T-helper 2 cell (primary cell): ENCODE measurements at places on chromosomes 5 and 9.
A peak's percentile ranks its signal among the peaks of the same experiment; 100 is the strongest.

- no peak for DNase-seq
These were observed 146.6 kb downstream of the SEC61B start for GRCh38 chr9:99368341-99369326.

- DNase-seq = no peak
These were observed 608.1 kb upstream of the ADAMTS16 start for GRCh38 chr5:4531756-4532704.

GRCh38 chr9:120916588-120916987 lies 10.0 kb downstream of the TRAF1 start:
- no peak for DNase-seq

- DNase-seq = no peak
These were observed 83.2 kb upstream of the MAP3K1 start for GRCh38 chr5:56732121-56732520.

GRCh38 chr5:138752341-138752950 lies 779 bp upstream of the CTNNA1 start:
- DNase-seq = no peak

DNA sequence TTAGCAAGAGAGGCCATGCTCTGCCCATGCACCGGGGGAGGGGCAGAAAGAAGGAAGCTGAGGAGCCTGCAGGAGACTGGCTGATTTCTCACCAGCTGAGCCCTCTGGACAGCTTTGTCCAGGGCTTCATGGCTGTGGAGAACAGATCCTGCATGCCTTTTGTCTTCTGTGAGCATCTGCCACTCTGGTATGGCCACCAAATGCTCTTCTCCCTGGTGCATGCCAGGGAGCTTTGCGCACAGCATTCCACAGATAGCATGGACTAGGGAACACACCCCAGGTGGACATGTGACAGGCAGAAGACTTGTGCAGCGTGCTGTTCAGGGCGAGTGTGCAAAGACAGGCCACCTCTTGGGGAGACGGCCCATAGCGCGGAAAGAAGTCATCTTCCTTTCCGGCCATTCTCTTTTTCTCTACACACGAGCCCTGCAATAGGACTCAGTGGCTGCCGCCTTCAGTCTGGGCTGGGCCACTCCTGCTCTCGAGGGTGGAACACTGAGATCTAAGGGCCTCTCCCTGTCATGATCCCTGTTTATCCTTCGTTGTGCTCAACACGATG lies 56.7 kb downstream of the GADD45G start:
- DNase-seq = no peak

GRCh38 chr9:126499005-126499910 lies 114.5 kb upstream of the LMX1B start:
- peak; percentile 22 for DNase-seq

- DNase-seq = no peak
These were observed 195.4 kb upstream of the TRIM32 start for GRCh38 chr9:116491659-116492058.

DNA sequence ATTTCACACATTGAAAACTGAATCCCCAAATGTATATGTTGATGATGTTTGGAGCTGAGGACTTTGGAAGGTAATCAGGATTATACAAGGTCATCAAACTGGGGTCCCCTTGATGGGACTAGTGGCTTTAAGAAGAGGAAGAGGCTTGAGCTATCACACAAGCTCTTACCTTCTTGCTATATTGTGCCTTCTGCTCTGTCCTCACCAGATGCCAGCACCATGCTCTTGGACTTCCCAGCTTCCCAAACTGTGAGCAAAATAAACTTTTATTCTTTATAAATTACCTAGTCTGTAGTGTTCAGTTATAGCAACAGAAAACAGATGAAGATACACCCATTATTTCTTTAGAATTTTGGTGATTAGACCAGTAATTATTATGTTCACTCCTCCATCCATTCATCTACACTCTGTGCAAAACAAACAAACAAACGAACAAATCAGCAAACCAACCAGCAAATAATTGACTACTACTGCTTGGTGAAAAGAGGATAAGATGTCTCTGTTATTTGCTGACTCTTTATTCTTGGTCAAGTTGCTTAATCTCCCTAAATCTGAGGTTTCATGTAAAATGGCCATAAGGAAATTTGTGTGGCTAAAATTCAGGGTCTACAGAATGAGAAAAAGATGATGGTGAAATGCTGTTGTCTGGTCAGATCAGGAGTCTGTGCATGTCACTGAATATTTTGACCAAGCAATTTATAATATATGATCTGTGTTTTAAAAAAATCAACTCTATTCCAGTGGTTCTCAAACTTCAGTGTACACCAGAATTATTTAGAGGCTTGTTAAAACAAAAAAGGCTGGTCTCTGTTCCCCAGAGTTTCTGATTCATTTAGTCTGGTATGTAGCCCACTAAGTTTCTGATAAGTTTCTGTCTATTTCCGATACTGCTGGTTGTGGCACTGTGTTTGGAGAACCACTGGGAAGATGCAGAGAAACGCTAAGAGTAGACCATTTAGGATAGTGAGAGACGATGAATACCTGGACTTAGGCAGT lies 854.1 kb downstream of the MAT2B start:
- DNase-seq = no peak

DNA sequence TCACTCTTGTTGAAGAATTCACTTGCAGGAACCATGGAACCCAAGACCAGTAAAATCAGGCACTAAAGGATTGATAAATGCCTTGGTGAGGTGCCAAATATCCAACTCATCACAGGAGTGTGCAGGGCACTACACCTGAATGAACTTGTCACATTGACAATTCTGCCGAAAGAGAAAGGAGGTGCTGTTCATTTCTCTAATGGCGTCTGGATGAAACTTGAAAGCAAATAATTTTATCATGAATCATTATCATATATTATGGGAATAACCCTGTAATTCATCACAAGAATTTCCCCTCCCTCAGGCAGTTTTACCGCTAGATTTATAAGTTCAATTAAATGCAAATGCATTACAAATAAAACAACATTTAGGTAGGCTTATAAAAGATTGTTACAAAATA lies 360.0 kb downstream of the GLIS3 start:
- no peak for DNase-seq

DNA sequence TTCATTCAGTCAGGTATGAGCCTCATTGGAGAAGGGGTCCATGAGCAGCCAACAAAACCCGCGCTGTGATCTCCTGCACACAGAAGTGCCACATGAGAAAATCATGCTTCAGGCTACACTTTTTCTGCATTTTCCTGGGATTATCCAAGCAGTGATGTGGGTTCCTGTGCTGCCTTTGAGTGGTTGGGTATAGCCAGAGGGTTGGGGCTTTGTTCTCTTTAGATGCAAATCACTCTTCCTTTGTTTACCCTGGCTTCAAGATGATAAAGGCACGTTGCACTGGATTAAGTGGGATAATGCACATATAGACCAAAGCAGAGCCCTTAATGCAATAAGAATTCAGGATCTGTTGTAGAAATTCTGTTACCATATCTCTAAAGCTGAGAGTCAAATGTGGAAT lies 18.7 kb downstream of the ECM2 start:
- no peak for DNase-seq

GRCh38 chr5:133514456-133514855 lies 97.9 kb downstream of the FSTL4 start:
- DNase-seq = no peak

DNA sequence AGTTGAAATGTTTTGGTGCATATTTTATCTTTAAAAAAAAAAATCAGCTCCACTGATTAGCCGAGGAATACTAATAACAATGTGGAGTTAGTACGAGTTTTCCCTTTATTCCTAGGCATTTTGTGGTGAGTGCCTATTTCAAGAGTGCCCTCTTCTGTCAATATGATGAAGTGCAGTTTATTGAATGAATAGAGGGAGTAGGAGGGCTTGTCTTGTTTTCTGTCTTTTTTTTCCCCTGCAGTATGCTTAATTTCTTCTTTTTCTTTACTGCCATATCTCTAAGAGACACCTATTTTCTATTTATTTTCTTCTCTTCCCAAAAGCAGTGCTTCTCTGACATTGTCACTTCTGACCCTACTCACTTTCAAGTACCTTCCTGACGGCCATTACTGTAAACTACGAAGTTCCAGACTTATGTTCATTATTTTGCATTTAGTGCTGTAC lies 169.6 kb upstream of the PITX1 start:
- DNase-seq = no peak

- no peak for DNase-seq
These were observed 794 bp upstream of the LRRC14B start for GRCh38 chr5:190366-191035.

DNA sequence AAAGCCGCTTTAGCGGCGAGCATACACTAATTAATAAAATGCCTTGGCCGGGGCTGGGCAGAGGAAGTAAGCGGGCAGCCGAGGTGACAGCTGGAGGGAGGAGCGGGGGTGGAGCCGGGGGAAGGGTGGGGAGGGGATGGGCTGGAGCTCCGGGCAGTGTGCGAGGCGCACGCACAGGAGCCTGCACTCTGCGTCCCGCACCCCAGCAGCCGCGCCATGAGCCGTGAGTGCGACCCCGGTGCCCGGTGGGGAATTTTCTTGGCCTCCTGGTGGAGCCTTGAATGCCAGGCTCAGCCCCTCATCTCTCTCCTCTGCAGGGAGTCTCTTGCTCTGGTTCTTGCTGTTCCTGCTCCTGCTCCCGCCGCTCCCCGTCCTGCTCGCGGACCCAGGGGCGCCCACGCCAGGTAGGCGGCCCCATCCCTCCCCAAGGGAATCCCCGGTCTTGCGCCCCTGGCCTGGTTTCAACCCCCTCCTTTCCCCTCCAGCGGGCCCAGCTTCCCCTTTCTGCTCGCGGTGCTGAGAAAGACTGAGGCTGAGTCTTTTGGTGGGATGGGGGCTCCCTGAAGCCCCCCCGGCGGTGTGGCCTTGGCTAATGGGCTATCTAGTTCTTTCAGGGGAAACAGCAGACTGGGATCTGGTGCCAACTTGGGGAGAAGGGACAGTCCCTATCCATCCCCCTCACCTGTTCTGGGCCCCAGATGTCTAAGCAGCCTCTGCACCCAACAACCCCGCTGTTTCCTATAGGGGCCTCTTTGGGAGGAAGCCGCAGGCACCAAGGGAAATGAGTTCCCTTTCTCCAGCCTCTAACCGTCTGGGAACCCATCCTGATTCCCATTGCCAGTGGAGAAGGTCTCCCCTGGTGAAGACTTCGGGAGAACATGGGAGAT lies at the start of gene PTGS1:
TSS of gene PTGS1 (plus strand) at position 156 of the 887 bp plus-strand sequence. CDS start at position 217, 61 bp downstream.
- DNase-seq = no peak

DNA sequence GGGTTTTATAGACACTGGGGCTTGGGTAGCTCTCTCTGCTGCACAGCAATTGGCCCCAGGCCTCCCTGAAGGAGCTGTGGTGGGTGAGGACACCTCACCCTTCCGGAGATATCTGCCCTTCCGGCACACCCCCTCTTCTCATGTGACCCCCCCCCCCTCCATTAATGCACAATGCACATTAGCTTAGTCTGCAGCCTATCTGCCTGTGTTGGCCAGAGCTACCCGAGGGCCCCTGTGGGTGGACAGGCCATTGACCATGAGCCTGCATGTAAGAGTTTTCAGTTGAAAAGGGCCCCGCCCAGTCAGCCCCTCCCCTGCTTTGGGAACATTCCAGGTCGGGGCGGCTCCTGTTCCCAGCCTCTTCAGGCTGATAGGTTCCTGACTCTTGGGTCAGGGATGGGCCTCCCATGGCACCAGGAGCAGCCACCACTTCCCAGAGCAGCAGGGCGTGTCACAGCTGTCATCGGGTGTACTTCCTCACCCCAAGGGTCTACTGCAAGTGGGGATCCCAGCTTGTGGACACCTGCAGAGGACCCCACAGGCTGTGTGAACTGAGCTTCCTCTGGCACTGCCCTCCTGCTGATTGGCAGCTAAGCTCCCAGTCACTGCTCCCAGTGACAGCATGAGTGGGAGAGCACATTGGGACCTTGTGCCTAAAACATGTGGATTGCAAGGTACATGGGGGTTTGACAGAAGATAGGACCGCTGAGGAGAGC lies 17.8 kb downstream of the PHF2 start:
- DNase-seq = no peak

GRCh38 chr9:37017546-37017945 lies 16.5 kb downstream of the PAX5 start:
- DNase-seq = no peak

DNA sequence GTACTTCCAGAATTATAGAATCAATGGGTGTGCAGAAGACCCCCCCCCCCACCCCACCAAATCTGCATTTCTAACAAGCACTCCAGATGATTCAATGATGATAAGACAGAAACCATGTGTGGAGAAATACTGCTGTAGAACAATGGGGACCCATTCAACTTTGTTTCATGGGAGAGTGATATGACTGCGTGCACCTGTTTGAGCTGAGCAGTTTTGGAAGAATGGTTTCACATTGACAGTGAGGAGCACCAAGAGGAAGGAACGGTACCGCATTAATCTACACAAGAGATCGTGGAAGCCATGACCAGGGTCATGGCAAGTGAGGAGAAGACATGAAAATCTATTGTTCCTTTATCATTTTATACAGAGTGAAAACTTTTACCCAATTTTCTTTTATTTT lies 202.7 kb downstream of the CD180 start:
- DNase-seq = no peak

DNA sequence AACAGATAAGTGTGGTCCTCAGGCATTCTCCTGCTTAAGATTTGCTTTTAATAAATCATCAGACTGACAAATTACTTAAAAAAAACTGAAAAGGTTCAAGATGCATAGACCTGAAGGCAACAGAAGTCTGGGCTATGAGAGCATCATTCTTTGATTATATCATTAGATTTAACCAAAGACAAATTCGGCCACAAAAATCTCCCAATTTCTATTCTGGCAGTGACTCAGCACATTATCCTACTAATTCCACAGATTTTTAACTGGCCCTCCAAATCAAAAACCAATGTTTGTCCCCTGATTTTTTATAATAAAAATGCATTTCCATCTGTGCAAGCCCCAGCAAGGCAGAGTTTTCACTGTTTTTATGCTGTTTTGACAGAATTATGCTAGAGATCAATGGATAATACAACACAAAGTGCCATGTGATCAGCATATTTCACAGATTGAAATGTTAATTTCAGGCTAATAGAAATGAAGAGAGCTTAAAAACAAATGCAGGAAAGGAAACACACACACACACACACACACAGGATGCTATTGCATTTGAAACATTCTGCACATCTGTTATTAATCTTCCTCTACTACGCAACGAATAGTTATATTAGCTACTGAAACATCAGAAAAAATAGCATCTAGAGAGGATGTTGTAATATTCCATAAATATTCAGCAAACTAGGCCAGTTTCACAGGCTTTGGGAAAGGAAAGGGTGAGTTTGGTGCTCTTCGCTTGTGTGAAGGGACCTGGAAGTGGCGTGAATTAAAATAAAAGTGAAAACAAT lies 177.6 kb upstream of the ST8SIA4 start:
- DNase-seq = no peak

GRCh38 chr9:95509851-95510708 lies 6.7 kb downstream of the PTCH1 start:
- DNase-seq = no peak

- no peak for DNase-seq
These were observed 1.6 kb upstream of the TGFBR1 start for GRCh38 chr9:99103054-99103895.

DNA sequence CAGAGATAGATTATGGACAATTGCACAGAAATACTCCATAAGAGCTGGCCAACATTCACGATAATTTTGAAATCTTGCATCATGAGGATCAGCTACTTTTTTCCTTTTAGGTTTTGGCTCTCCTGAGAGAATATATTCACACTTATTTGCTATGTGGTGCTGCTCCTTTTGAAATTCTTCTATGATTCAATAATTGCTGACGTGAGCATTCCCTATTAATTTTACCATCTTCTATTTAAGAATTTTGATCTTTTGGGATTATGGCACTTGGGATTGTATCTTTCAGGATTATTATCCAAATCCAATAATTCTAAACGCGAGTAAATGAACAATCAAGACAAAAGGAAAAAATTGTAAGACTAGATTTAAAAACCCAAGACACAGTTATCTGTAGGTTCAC lies 358.8 kb downstream of the ELAVL2 start:
- DNase-seq = no peak

- peak; percentile 80 for DNase-seq
These were observed 12.4 kb downstream of the CARD19 start for GRCh38 chr9:93108291-93109041.

- no peak for DNase-seq
These were observed 451.1 kb downstream of the BRINP1 start for GRCh38 chr9:118918180-118918579.
